Panc1 (cell line): ENCODE measurements at places on chromosomes 2 and 18. TPM values are rescaled to one million over a fixed set of nuclear protein-coding genes. Genes with fewer than 3 reads are reported as not detected.
A peak's percentile ranks its signal among the peaks of the same experiment; 100 is the strongest.

SLC40A1 gene
- total RNA-seq: 0.74 TPM

GRCh38 chr2:229267080-229267479 is 4.0 kb downstream of the PID1 start:
- no peak for DNase-seq

ZNF521 gene
- total RNA-seq: 0.15 TPM

GRCh38 chr18:48999569-48999968 is 48.8 kb upstream of the SMAD7 start:
- DNase-seq: no peak

RFX8 gene
- not detected for total RNA-seq

DNA sequence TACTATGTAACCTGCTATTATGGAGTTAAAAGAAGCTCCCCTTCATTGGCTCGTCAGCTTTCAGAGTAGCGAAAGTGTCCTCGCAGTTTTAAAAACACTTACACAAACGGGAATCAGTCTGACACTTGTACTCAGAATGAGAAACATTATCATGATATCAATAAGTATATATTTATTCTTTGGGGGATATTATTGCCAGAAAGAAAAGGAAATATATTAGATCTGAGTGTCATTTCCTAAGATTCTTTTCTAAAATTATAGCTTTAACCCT is 584.5 kb downstream of the ZEB2 start:
- DNase-seq: no peak

TUBA4B gene
- not detected for total RNA-seq

GRCh38 chr2:166805753-166806152 is 82.5 kb upstream of the XIRP2 start:
- no peak for DNase-seq

DNA sequence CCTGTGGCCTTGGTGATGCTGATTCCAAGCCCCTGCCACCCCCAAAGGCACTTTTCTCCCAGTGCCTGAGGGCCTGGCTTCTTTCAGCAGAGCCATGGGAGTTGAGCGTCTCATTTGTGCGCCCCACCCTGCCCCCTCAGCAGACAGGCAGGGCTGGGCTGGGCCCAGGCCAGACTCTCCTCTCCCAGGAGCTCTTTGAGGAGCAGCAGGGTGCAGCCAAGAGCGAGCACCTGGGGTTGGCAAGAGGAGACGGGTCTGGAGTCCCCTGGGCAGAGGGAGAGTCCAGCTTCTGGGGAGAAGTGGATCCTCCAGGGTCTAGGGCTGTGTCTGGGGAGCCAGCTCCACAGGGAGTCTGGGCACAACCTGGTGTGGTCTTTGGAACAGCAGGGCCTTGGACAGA is 21.2 kb downstream of the NPPC start:
- DNase-seq: no peak

DNA sequence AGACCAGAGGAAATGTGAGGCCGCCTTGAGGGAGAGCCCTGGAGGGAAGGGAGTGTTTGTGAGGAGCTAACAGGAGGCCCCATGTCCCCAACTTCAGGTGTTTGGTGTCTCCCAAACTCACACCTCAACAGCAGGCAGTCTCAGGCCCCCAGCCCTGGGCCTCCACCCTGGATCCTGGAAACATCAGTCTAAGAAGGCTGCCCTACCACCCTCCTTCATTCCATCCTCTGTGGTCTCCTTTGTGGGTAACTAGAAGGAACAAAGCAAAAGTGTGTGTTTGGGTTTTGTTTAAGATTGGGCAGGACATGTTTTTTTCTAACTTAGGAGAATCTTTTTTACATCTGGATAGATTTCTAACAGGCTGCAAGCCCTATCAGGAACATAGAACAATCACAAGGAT is 404.3 kb downstream of the BCL11A start:
- no peak for DNase-seq

GRCh38 chr2:240569998-240570530 is 1.8 kb downstream of the RNPEPL1 start:
- no peak for DNase-seq

GRCh38 chr2:83587309-83587708 is 871.8 kb downstream of the SUCLG1 start:
- no peak for DNase-seq

GRCh38 chr18:62331581-62332356 is 6.7 kb downstream of the TNFRSF11A start:
- DNase-seq: peak; percentile 59

DNA sequence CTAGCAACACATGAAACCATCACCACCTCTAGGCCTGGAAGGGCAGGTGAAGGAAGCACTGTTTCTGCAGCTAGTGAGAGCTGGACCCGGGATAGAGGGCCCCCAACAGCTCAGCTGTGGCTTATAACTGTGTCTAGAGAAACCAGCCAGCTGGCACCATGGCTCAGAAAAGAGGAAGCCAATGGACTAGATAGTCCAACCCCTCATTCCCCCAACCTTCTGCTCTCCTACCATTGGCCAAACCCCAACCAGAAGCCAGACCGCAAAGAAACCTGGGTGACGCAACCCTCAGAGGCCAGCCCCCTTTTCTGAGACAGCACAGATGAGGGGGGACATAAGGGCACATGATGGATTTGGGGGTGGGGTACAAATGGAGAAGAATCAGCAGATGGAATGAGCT is 24.3 kb downstream of the SMYD1 start:
- DNase-seq: no peak

LIPT1 gene
- 9.0 TPM for total RNA-seq

SLC38A11 gene
- 0.46 TPM for total RNA-seq

TLK1 gene
- 92.9 TPM for total RNA-seq

GRCh38 chr2:239918749-239919148 is 106.4 kb downstream of the NDUFA10 start:
- no peak for DNase-seq

GRCh38 chr2:204680576-204680975 is 135.3 kb downstream of the PARD3B start:
- DNase-seq: no peak

GRCh38 chr2:75035444-75036353 is 77.3 kb downstream of the POLE4 start:
- no peak for DNase-seq

DNA sequence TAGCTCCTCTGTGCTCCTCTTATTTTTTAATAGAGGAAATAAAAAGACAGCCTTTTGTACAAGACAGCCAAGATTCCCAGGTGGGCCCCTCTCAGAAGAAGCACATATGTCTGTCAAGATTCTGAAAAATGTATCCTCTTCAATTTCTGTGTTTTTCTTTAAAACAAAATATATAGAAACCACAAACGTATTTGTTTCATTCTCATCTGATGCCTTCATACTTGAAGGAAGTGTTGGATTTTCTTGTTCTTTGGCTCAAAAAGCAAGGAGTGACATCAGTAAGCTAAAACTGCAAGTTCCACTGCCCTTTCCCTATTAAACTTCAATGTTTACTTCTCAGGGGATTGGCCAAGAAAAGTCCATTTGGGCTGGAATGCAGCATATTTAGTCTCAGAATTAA is 193.8 kb upstream of the OSR1 start:
- no peak for DNase-seq

DNA sequence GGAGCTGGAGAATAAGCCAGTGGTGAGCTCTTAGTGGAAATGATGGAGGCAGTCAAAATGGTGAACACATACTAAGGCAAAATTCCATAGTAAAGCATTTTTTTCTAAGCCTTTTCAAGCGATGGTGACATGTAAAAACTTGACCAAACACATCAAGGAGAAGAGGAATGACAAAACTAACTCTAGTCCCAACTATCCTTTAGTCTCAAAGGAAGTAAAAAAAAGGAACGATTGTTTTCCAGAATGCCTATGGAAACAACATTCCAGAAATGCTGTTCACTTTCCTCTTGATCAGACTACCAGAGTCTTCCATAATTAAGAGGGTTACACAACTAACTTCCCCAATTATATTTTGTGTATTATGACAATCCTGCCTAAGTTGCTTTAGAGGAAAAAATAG is 715.6 kb downstream of the EPHA4 start:
- DNase-seq: no peak

GRCh38 chr2:222738809-222739208 is 67.4 kb downstream of the MOGAT1 start:
- DNase-seq: no peak

NEB gene
- total RNA-seq: 0.10 TPM

DNA sequence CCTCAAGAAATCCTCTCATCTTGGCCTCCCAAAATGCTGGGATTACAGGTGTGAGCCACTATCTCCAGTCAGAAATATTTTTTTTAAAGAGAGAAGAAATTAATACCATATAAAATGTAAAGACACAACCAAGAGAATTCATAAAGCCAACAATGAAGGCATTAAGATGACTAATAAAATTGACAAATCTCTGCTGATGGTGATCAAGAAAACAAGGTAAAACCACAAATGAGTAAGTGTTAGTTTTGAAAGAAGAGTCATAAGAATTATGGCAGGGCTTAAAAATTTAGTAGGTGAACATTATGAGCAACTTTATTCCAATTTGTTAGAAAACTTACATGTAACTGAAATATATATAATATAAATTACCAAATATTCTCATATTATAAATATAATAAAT is 752.8 kb upstream of the CELF4 start:
- DNase-seq: no peak

LRP2 gene
- total RNA-seq: 0.10 TPM

DNA sequence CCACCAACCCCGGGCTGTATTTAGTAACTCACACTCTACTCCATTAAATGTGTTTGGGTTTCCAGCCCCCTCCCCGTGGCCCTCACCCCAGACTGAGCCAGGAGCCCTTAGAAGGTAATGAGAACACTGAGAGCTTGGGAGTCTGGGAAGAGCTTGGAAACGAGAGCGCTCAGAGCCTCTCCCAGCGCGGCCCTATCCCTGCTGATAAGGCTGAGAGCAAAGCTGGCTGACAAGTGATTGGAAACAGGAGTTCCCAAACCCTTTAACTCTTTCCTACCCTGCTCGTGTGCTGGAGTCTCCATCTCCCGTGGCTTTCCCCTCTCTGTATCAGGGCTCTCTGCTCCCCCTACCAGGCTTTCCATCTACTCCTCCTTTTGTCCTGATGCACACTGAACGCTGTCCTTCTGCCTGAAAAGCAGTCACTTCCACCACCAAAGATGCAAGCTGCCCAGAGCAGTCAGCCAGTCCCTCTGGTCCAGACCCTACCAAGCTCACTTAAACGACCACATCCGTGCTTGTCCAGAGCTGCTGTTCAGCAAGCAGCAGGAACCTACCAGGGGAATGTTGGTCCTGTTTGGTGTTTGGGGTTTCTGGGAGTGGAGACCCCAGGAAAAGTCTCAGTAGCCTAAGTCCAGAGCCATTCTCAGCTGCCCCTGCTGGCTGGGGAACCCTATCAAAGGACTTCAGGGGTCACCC is 100.0 kb upstream of the PKDCC start:
- no peak for DNase-seq

- no peak for DNase-seq
Measured at GRCh38 chr2:240646900-240647502, 21.7 kb downstream of the GPR35 start.

DNA sequence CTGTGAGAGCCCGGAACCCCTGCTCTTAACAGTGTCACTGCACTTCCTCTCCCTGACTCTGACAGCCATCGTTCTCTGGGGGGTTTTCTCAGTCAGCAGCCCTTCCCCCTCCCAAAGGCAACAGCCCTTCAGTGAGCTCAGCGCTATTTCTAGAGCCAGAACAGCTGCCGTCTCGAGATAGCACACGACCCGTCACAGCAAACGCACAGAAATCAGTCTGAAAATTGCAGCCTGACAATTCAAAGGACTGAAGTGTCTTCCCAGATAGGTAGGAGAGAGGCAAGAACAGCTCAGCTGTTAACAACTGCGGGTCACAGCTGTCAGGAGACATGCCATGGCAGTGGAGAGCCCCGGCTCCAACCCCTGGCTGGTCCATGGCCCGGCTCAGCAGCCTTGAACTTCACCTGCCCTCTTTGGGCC is 45.4 kb downstream of the ST8SIA5 start:
- no peak for DNase-seq

GRCh38 chr2:46774499-46775228 is 140.9 kb downstream of the MCFD2 start:
- no peak for DNase-seq

GRCh38 chr18:5238371-5238976 is 41.4 kb upstream of the AKAIN1 start:
- no peak for DNase-seq

DNA sequence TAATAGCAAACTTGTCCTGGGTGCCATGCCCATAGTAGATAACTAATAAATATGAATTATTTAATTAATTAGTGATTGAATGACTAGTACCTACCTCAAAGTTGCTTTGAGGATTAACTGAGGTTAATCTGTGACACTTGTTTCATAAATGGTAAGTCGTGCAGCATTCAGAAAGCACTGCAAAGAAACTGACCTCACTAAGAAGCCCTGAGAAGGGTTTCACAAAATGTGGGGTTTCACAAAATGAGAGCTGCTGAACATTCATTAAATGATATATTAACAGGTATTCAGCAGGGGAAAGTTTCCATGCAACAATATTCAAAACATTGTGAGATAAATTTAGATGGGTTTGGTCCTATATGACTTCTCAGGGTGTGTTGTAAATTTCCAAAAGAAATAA is 236.2 kb downstream of the OSR1 start:
- DNase-seq: no peak

DNA sequence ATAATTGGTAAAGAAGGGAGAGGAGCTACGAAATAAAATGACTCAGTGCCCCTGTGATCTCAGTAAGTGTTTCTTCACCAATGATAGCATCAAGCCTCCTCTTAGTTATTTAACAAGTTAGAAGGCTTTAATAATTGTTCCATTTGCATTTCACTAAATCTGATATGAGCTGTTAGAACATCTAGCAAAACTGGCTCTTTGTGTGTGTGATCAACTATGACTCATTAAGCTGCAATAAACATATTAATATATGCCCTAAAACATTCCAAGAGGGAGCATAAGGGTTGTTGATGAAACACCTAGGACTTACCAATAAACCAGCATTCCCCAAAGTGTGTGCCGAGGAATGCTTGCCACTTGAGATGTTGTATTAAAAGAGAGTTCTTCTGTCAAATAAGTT is 115.2 kb downstream of the OSBPL6 start:
- no peak for DNase-seq

DNA sequence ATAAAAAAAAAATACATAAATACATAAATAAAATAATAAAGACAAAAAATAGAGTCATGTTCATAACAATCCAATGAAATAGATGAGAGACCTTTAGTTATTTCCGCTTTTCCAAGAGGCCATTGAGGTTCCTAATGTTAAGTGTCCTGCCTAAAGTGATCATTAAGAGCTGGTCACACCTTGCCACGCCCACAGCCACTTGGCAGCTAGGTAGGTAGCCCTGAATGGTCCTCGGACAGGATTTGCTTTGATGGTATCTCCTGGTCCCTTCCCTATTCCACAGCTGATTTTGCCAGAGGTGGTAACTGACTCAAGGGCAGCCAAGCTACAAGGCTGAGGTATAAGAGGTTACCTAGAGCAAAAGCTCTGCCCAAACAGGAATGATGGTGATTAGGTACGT is 24.5 kb upstream of the TANC1 start:
- DNase-seq: no peak
